ENCODE measurements at places on chromosomes 2 and 18.

DNA sequence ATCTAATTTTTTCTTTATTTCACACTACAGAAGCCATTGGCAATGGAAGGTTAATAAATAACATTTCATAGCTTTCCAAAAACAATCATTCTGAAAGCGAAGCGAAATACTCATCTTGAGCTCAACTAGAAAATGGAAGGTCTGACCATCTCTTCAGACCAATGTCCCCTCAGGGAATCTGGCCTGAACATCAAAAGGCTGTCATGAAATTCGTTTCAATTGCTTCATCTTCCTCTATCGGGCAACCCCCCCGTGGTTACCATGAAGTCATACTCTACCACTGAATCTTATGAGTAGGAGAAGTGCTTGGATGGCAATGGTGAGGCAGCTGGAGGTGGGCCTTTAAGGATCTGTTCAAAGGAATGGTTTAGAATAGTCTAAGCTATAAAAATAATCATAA, 22.9 kb upstream of the CYTIP start:
- DNase-seq: peak; percentile 20

- no peak for DNase-seq
These were observed 15.9 kb upstream of the HAAO start for GRCh38 chr2:42808301-42808700.

DNA sequence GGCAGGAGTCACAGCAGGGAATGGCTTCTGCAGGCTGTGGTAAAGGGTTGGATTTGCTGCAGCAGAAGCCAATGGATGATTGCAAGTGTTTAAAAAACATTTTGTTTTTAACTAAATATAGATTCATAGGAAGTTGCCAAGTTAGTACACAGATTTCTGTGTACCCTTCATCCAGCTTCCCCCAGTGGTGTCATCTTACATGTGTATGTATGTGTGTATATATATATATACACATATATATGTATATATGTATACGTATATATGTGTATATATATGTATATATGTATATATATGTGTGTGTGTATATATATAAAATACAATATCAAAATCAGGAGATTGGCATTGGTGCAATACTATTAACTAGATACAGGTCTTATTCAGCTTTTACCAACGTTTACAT, 19.2 kb upstream of the FAM124B start:
- no peak for DNase-seq

GRCh38 chr18:57516056-57516455, 70.4 kb downstream of the FECH start:
- DNase-seq: no peak

- no peak for DNase-seq
These were observed 30.1 kb downstream of the SPRED2 start for GRCh38 chr2:65402323-65402722.

DNA sequence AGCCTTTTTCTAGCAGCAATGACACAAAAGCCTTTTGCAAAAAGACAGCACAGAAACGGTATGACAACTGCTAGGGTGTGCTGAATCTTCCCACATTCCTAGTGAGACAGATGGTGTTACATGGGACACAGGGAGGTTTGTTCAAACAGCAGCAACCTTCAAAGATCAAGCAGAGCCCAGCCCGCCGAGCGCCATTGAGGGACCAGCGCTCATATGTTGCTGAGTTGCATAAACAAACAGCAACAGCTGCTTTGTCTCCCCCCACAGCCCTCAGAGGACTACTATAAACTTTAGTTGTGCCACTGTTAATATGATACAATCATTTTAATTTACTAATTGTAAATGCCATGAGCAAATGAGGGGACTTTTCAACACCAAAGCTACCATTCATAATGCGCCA, 117.7 kb downstream of the ZEB2 start:
- no peak for DNase-seq

DNA sequence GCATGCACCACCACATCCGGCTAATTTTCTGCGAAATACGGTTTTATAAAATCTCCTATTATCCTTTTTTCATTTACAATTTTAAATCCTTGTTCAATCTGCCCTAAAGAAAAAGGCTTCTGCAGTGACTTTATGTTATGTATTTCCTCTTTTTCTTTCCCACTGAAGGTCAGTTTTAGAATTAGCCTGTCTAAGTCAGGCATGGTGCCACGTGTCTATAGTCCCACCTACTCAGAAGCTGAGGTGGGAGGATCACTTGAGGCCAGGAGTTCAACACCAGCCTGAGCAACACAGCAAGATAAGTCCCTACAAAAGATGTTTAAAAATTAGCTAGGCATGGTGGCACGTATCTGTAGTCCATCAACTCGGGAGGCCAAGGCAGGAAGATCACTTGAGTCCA, 39.8 kb upstream of the TNFRSF11A start:
- DNase-seq: no peak

DNA sequence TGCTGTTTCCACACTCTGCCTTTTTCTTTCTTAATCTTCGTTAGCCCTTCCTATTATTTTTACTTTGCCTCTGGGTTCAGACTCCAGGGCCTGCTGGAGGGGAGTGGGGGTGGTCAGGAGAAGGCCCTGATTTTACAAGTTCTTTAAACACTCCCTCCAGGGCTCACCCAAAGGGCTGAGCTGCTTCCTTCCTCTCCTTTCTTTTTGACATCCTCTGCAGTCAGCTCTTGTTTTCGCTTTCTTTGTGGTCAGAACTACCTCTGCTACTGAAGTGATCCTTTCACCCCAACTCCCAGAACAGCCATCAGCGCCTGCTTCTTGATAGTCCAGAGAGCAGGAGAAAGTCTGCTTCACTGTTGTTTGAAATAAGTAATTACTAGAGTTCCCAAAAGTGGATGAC, 925.7 kb downstream of the EPHA4 start:
- no peak for DNase-seq

DNA sequence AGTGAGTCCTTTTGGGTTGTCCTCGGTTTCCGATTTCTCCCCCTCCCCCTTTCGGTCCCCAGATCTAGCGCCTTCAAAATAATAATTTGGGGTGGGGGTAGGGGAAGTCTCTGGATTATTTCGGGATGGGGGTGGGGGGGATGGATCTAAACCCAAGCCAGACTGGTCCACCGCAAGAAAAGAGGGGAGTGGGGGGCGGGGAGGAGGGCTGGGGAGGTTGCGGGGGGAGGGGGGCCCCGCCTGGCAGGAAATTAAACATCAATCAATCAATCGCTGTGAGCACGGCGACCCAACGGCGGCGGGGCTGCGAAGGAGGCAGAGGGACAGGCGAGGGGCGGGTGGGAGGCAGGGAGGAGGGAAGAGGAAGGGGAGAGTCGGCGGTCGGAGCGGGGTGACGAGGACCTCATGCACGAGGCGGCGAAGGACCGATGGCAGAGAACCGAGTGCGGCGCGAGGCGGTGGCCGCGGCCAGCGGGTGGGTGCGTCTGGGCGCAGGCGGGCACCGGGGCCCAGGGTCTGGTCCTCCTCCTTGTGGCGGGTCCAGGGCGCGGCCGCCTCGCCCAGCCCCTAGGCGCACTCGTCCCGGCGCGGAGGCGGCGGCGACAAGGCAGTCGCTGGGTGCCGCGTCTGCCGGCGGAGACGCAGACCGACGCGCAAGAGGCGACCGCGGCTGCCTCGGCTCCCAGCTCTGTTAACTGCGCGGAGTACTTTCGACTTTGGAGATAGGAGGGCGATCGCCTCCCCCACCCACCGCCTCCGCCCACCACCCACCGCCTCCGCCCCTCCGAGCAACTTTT, 468 bp upstream of the SATB2 start:
- DNase-seq: no peak

DNA sequence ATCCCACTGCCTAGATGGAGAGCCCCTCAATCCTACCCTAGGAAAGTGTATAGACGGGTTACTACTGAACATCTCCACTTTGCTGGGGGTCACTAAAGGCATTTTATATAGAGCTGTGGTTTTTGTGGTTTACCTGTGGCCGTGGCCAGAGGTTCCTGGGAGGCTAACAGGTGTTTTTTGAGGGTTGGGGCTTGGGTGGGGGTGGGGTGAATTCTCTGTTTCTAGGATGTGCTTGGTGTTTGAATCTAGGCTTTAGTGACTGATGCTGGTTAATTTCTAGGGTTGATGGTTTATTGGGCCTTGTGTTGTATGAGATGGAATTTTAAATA, 7.7 kb downstream of the HOXD8 start:
- no peak for DNase-seq

DNA sequence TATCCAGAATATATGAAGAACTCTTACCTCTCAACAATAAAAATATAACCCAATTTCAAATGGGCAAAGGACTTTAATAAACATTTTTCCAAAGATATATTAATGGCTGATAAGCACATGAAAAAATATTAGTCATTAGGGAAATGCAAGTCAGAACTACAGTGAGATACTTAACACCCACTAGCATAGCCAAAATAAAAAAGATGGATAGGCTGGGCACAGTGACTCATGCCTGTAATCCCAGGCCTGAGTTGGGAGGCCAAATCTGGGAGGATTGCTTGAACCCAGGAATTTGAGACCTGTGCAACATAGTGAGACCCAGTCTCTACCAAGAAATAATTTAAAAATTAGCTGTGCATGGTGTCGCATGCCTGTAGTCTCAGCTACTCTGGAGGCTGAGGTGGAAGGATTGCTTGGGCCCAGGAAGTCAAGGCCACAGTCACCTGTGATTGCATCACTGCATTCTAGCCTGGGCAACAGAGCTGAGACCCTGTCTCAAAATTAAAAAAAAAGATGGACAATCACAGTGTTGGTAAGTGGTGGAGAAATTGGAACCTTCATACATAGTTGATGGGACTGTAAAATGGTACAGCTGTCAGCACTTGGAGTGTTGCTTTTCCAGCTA, 25.1 kb downstream of the MARCHF7 start:
- no peak for DNase-seq

GRCh38 chr2:99903981-99904380, 238.4 kb downstream of the AFF3 start:
- DNase-seq: no peak

GRCh38 chr2:143431316-143431715, 302.1 kb downstream of the ARHGAP15 start:
- DNase-seq: no peak

DNA sequence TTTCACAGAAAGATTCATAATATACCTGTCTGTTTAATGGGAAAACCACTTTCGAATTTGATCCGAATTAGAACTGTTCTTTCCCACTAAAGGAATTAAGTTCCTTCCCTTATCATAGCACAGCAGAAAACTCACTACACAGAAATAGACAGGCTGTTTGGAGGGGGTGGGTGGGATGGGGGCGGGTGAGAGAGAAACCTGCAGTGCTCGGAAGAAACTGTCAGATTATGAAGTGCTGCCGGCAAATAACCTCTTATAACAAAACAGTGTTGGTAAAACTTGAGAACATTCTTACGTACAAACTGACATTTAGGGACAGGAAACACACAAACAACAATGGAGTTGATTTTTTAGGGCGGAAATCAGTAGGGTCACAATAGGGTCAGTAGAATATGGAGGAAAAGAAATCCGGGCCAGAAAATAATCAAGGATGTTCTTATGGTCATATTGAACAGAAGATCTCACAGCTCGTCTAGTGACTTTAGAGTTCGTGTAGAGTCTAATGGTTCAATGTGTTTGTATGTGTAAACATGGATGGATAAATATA, 756.0 kb upstream of the LRATD1 start:
- DNase-seq: no peak

DNA sequence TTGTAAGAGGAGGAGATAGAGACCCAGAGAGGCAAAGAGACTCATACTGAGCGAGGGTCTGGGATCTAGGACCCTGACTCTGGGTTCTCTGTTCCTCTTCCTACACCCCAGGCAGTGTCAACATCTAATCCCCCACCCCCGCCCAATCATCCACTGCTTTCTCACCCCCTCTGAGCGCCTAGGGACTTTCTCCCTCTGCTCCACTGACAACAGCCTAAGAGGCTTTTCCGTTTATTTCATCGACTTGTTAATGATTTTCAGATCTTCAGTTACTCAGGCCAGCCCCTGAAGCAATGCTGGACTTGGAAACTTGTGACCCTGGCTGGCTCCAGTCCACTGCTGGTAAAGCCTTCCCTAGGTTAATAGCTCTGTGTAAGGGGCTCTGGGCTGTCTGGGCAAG, 65.1 kb downstream of the TFCP2L1 start:
- DNase-seq: no peak

DNA sequence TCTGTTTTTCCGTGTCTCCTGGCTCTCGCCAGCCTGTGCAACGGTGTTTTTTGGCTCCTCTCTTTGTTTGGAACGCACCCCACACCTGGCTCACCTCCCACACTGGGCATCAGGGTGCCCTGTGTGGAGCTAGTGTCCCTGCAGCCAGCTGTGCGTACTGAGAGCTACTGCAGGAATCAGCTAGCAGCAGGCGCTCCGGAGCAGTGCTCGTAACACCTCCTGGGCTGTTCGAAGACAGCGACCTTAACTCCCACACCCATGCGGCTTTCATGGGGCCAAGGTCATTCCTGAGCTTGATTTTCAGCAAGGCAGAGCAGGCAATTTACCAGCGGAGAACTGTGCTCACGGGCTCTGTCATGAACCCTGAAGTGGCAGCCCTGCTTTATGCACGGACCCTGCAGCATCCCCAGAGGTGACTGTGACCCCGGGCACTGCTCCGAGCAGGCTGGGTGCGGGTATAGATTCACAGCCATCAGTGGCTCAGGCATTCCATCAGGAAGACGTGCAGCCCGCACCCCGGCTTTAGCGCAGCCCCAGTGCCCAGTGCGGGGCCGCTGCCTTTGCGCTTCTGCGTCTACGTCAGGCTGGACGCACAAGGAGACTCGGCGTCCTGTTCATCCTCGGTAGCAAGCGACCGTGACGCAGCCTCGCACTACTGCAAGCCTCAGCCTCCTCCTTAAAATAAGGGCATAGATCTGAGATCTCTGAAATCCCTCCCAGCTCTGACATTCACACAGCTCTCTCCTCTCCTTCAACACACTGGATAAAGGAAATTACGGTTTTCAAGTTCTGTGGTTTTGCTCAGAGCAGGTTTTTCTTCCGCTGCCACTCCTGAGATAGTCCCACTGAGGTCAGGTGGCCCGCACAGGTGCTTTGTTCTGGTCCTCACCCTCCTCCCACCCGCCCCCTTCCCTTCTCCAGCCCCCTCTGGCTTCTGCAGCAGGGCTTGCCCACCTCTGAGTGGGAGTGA, 58.2 kb downstream of the ADI1 start:
- DNase-seq: no peak
